Anterior cingulate cortex (tissue), 58 donors: ENCODE measurements at places on chromosomes 16 and 17.

- no peak for DNase-seq
These were observed 24.3 kb downstream of the ITGB3 start for GRCh38 chr17:47277921-47278320.

DNA sequence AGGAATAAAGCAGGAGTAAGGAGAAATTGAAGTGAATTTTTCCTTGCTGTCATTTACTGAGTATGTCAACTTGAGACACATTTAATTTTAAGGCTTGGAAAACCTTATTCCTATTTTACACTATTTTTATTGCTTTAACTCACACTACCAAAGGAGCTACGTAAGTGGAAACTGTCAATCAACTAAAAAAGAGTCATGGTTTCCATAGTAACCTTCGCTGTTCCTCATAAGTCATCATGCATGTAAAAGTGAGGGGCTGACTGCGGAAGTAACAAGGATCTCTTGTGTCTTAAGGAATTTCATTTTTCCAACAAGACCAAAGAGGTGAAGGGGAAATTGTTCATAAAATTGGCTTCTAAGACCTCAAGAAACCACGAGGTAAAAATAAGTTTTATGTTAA lies 516.2 kb upstream of the CA10 start:
- DNase-seq, result no peak

GRCh38 chr17:75642784-75643642 lies 9.8 kb downstream of the SMIM5 start:
- DNase-seq, result no peak

GRCh38 chr17:9549215-9549614 lies 26.4 kb downstream of the STX8 start:
- DNase-seq, result no peak

- DNase-seq, result no peak
These were observed 71.5 kb downstream of the WWP2 start for GRCh38 chr16:69833357-69834282.

DNA sequence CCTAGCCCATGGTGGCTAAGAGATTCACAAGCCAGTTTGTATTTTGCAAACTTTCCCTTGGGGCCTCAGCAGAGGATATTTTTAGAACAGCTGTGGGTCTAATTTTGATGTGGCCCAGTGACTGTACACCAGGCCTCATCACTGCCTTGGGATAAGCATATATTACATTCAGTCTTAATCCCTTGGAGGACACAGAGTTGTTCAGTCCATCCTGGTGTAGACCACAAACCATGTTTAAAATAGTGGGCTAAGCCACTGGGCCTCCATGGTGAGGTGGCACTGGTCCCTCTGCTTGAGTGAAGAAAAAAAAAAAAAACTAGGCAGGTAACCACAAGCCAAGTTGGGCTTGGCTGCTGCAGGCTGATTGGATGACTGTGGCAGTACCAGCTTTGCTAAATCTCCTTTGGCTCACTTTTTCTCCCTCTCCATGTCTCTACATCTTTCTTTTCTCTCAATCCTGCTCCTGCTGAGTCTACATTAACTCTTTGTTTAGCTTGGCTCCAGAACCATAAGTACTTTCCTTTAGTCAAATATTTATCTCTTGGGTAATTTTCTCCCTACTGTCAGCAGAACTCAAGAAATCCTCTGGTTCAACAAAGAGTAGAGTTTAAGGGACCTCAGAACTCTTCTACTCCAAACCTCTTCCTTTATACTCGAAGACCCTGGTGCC lies 120.0 kb upstream of the TBX2 start:
- DNase-seq, result no peak

GRCh38 chr16:79401782-79402181 lies 198.8 kb downstream of the MAF start:
- DNase-seq, result no peak

GRCh38 chr17:38892083-38892482 lies 22.2 kb downstream of the LASP1 start:
- DNase-seq, result no peak

DNA sequence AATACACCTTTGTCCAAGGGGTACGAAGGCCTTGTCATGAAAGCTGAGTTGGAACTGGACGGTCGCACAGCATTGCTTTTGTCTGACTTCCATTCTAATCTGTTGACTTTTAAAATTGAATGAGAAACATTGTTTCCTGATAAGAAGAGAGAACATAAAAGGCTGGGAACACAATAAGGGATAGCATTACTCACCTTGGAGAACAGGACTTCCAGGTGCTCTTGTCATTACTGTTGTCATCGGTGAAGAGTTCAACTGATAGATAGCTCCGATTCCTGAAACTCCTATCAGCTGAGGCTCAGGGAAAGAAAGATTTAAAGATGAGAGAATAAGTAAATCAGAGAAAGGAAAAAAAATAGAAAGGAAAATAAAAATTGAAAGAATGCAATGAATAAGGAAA lies 351.1 kb downstream of the KCNJ2 start:
- no peak for DNase-seq

- no peak for DNase-seq
These were observed 1.8 kb downstream of the MMP15 start for GRCh38 chr16:58027161-58027915.

GRCh38 chr16:58508671-58509251 lies 6.6 kb upstream of the SETD6 start:
- DNase-seq, result no peak

DNA sequence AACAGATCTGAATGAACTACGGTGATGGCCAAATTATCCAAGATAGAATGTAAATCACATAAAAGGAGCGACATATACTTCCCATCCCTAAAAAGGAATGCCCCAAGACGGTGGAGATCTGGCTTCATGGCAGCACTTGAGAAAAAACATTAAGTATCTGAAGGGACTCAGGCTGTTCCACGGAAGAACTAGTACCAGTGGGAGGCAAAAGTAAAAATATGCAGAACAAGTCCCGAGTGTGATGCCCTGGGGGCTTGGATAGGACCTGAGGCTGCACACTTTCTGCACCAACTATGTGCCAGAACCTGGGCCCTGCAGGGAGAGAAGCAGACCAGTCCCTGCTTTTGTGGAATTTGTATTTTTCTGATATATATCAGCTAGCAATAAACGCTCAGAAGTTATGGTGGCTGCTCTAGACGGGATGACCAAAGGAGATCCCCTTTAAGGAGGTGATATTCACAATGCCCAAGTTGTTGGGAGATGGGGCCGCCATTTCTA lies 539 bp upstream of the CKLF start:
- no peak for DNase-seq

GRCh38 chr17:76925441-76925891 lies 57.3 kb downstream of the MGAT5B start:
- DNase-seq, result no peak

- DNase-seq, result no peak
These were observed 506 bp upstream of the COG7 start for GRCh38 chr16:23453338-23454052.

DNA sequence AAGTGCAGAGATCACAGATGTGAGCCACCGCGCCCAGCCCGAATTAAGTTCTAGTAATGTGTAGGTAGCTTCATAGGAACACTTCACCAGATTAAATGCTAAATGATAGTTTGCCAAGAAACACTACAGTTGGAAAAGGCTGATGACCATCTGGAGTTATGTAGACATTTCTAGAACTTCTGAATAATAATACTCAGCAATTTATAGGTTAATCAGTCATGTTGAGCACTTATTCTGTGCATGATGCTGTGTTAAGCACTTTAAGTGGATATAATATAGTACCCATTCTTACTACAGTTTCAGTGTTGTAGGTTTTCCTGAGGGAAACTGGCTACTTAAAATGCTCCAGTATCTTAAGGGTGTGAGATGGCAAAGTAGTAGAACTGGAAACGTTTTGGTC lies 45.2 kb downstream of the NUP93 start:
- no peak for DNase-seq

DNA sequence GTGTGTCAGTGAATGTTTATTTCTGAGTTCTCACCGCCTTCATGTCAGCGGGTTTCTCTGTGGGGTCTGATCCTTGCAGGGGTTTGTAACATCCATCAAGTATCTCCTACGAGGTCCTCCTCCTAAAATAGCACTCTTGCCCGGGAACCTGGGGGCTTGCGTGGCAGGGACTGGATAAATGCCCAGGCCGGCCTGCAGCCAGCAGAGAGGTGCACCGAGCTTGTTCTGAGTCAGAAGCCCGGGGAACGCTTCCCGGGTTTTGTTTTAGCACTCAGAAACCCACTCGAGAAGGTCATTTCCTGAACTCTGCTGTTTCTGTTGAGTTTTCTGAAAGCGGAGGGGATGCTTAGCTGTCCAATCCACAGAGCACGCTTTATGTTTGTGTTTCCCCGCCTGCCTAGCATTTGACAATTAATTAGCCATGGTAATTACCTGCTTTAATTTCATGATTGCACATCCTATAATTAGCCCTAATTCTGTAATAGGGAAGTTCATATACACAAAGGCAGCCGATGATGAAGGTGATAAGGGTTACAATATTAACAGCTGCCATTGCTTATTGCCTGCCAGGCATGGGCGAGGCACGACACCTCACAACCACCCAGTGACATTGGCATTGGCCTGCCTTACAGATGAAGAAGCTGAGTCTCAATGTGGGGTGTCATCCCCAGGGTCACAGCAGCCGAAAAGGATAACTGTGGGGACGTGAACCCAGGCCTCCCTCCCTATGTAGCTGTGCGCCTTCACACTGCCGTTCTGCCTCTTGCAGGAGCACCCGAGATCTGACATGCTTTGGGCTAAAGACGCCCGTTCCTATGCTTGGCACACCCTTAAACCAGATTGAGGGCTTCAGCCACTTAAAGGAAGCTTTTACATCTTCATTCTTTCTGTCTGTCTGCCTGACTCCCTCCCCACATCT lies 333.1 kb downstream of the CPPED1 start:
- DNase-seq, result no peak

DNA sequence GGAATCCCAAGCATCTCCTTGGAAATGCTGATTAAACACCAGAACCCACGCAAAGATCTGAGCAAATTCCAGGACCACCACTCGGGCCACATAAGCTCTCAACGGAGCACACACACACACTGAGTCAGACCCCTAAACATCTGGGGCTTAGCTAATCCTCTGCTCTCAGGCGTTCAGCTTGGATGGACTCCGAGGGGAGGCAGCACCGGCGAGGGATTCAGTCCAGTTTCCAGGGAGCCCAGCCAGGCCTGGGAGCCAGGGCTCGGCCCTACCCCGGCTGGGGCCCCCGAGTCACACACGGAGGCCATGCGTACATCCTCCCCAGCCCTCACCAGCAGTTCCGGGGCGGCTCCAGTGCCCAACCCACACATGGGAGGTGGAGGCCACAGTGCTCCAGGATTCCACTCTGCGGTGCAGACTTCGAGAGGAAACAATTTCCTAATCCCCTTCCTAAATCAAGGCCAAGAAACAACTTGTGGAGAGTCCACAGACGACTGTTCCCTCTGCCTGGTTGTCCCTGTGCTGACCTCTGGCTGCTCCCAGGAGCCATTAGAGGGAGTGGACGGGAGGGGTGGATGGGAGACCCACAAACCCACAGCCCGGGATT lies 70.5 kb downstream of the GAS7 start:
- DNase-seq, result no peak

DNA sequence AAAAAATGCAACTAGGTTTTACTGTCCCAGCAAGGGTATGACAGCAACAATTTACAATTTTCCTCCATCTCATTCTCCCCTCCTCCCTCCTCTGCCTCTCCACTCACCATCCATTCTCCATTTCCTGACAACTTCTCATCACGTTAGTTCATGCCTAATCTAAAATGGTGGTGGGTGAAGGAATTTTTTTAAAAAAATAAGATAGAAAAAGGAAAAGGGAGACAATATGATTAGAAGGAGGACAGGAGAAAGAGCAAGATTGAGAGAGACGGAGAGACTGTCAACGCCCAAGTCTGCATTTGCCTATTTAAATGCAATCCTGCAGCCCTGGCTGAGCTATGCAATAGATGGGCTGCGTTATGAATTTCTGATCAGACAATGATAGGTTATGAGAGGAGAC lies 380.7 kb upstream of the PSMD7 start:
- no peak for DNase-seq

DNA sequence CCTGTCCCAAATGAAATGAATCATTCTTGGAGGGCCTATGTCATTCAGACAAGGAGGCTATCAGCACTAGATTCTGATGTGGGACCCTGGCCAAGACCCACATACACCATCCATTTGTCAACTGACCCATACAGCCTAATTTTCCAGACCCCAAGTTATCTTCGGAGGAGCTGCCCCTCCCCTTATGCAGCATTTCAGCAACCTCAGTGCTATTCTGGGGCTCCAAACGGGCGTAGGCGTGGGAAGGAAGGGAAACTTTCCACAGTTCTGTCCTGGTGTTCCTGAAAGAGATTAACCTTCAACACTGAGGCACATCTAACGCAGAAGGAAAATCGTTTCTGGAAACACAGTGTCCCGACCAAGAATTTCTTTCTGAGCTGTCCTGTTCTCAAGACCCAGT lies 86.7 kb downstream of the MYH11 start:
- DNase-seq, result no peak

DNA sequence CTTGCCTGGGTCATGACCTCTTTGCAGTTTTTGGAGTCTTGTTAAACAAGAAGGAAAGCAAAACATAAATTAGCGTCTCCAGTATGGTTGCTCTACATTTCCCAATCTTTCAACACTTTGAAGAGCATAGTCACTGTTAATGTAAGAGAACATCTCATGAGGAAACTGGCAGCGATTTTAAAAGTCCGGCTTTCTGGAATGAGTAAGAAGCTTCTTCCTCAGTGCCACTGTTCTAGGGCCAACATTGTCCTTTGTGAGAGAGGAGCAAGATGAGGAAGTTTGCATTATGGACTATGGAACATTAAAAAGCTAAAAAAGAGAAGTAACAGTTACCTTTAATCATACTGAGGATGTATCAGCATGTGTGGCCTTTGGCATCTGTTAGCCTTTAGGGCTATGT lies 73.1 kb downstream of the WNT3 start:
- DNase-seq, result no peak

DNA sequence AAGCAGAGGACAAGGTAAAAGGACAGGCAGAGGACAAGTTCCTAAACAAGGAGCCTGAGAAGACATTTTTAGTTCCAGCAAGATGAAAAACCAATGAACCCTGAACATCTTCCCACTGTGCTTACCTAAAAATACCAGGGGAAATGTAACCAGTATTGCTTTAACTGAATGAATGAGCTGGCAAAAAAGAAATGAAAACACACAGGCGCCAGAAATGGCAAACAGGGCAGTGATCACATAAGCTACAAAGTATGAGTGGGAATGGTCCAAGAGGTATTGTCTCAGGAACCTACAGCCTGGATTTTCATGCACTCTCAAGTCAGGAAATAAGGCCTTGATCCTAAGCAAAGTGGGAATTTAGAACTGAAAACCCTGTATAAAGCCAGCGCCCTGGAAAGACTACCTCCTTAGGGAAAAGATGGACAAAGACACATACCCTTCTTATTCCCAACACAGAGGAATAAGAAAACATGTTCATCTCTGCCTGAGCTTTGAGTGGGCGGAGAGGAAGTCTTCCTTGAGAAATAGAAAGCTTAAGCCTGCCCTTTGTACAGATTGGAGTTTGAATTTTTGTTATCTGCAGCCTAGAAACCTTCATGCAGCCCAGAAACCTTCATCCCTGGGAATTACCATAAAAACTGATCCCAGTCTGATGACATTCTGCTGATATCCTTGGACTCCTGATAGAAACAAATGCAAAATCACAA lies 2.1 kb downstream of the CMTM2 start:
- no peak for DNase-seq

- no peak for DNase-seq
These were observed 10.5 kb downstream of the FTO start for GRCh38 chr16:53714205-53715022.
